ENCODE measurements at places on chromosomes 16 and 17.
A peak's percentile ranks its signal among the peaks of the same experiment; 100 is the strongest.

- DNase-seq, result no peak
Observed at GRCh38 chr16:87713451-87714229, 52.1 kb downstream of the KLHDC4 start.

GRCh38 chr17:35359398-35359797 is 14.0 kb downstream of the SLFN11 start:
- DNase-seq, result no peak

DNA sequence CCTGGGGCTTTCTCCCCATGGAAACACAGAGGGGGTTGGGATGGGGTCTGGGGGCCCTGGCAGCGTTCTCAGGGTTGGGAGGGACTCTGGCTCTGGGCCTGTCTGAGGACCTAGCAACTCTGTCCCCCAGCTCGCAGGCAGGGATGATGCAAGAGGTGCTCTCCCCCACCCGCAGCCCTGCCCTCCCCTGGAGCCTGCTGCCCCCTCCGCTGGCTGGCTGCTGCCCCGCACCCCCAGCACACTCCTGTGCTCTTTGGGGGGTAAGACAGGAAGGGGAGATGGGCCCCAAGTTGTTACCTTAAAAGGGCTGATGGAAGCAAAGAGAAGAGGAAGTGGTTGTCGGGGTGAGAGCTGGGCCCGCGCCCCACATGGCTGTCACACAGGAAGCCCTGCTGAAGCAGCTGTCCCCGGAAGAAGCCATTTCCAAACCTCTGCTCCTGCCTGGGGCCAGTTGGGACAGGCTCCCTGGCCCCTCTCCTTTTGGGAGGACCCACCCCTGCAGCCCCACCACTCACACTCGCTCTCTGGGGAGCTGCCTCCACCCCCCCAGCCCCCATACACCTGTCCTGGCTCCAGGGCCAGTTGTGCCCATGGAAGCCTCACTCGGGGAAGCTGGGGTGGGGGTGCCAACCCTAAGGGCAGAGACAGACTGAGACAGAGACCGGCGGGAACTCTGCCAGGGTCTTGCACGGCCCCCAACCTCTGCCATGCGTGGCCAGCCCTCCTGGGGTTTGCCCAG is 2.5 kb downstream of the CORO1A start:
- DNase-seq, result peak; percentile 79

DNA sequence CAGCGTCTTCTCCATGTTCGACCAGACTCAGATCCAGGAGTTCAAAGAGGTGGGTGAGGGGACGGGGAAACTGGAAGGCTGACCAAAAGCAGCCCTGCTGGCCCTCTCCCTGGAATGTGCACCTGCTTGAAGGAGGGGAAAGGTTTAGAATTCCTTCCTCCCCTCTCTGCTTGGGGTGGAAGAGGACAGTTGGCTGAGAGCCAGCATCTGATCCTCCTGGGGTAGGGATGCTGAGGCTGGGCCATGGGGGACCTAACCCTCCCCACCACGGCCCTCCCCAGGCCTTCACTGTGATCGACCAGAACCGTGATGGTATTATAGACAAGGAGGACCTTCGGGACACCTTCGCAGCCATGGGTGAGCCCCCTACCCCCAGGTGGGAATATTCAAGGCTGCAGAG is 1.3 kb downstream of the MYL11 start:
- no peak for DNase-seq

DNA sequence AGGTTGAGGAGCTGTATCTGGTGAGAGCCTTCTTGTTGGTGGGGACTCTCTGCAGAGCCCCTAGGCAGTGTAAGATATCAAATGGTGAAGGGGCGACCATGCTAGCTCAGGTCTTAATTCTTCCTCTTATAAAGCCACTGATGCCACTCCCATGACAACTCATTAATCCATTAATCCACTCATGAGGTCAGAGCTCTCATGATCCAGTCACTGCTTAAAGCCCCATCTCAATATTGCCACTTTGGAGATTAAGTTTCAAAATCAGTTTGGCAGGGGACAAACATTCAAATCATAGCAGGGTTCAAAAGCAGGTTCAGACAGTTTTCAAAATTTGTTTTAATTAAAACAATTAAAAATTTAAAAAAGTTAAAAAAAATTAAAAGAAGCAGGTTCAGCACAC is 13.1 kb upstream of the SPECC1 start:
- no peak for DNase-seq

DNA sequence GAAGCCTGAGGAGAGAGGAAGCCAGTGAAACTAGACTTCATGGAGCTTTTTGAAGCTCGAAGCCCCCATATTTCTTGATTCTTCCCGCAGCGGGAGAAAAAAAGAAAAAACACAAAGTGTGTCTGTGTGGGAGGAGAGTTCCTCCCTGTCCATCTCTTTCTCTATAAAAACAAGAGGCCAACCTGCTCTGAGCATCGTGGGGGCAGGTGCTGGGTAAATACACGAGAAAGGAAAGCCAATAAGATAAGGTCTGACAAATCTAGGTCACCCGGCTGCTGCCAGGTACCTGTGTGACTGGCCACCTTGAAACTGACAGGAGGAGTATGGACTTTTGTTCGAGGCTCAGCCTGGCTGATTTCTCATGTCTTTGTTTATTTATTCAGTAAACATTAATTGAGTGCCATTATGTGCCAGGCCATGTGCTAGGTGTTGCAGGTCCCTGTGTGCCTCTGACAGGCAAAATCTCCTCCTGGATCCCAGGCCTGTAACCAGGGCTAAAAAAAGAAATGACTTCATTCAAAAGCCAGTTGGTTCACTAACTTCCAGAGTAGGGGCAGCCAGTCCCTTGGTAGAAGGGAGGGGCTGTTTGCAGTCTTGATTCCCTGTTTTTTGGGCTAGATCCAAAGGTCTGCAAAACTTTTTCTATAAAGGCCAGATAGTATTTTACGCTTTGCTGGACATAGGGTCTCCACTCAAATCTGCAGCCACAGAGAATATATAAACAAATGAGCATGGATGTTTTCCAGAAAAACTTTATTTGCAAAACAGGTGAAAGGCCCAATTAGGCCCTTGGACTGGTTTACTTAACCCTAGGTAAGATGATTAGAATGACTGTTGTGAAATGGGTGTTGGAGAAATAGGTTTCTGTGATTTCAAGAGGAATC is 35.6 kb downstream of the YPEL2 start:
- no peak for DNase-seq

Data from GM12878 (cell line).